AG09309 (cell line): ENCODE measurements at places on chromosomes 1 and 21.

GRCh38 chr1:32426489-32427255 lies 32.4 kb upstream of the BSDC1 start:
- no peak for DNase-seq

DNA sequence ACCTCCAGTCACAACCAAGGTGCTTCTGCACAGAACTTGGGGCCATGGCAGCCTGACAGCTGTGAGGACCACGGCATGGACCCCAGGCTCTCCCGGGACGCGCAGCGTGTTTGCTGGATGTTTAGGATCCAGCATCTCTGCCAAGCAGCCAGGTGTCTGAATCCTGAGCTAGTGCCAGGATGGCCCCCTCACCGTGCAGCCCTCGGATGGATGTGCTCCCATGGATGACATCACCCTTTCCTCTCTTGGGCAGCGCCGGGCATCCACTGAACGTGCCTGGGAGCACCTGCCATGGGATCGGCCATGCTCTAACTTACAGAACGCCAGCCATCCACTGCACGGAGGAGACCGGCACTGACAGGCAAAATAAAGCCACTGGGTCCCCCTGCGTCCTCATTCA lies 53.9 kb downstream of the PRDM15 start:
- no peak for DNase-seq

- DNase-seq = no peak
These were observed 47.3 kb upstream of the SSX2IP start for GRCh38 chr1:84737590-84737989.

GRCh38 chr1:42935313-42935895 lies 23.3 kb downstream of the SLC2A1 start:
- DNase-seq = no peak

GRCh38 chr21:31397939-31398338 lies 53.9 kb upstream of the TIAM1 start:
- DNase-seq = no peak

DNA sequence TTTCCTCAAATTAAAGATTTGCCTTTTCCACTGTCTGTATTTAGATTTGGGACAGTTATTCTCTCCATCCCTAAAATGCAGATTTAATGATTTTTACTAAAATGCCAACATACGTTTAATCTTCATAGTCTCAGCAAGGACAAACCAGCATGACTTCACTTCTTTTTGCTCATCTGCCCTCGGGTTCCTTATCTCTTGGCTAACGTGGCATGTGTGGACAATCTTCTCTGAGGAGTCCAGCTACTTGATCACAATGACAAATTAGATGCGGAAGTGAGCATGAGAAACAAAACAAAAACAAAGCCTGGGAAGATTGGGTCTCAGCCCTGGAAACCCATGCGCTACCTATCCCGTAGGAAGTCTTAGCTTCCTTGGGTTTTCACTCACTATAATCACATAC lies 1.0 kb downstream of the MRAP start:
- DNase-seq = no peak
